Naive B cell (primary cell): ENCODE measurements at places on chromosomes 3 and 15. TPM values are rescaled to one million over a fixed set of nuclear protein-coding genes. Genes with fewer than 3 reads are reported as not detected.

DNA sequence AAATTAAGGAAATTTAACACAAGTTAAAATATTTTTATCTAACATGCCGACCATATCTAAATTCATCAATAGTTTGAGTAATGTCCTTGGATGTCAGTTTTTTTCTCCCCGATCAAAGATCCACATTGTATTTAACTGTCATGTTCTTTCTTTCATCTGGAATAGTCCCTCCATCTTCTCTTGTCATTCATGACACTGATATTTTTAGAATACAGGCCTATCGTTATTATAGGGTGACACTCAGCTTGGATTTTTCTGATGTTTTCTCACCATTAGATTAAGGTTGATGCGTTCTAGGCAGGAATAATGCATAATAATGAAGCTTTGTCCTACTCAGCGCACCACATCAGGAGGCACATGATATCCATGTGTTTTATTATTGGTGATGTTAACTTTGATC, 13.2 kb upstream of the PYGO1 start:
- H3K27ac ChIP-seq, result no peak overlapping the region
- peaks cover 8% of the 10 kb centered on the region for H3K27me3 ChIP-seq
- no peak overlapping the region for H3K4me3 ChIP-seq
- no peaks in the 10 kb centered on the region for H3K36me3 ChIP-seq
- no peaks in the 10 kb centered on the region for H3K4me1 ChIP-seq
- no peak for DNase-seq

- H3K4me1 ChIP-seq, result no peaks in the 10 kb centered on the region
- DNase-seq, result no peak
- H3K36me3 ChIP-seq, result peaks cover 9% of the 10 kb centered on the region
These were observed 43.3 kb downstream of the GABRB3 start for GRCh38 chr15:26729581-26729980.

DNA sequence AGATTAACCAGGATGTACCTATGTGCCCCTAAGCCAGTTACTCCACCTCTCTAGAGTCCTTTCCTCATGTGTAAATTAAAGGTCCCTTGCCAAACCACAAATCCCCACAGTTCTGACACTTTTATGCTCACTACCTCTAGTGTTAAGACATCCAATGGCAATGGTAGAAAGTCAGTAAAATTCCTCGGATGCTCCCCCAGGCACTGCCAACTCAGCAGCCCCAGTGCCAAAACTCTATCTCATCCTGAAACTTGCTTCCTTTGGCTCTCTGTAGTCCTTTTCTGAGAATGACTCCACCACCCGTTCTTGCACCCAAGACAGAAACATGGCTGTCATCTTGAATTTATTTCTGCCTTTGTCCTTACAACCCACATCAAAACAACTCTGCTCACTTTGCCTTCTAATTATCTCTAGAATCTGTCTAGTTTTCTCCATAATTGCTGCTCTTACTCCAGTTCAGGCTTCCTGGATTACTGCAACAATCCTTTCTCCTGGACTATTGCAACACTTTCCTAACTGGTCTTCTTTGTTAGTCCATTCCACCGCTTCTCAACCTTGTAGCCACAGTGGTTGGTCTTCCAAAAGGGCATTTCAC, 41.6 kb downstream of the MB21D2 start:
- no peaks in the 10 kb centered on the region for H3K36me3 ChIP-seq
- no peaks in the 10 kb centered on the region for H3K4me1 ChIP-seq
- no peak overlapping the region for H3K4me3 ChIP-seq
- no peak for DNase-seq

- H3K4me3 ChIP-seq, result no peak overlapping the region
- peaks cover 4% of the 10 kb centered on the region for H3K27me3 ChIP-seq
- no peaks in the 10 kb centered on the region for H3K4me1 ChIP-seq
- H3K27ac ChIP-seq, result no peak overlapping the region
- DNase-seq, result no peak
These were observed 91.9 kb upstream of the VGLL4 start for GRCh38 chr3:11735638-11736037.

DNA sequence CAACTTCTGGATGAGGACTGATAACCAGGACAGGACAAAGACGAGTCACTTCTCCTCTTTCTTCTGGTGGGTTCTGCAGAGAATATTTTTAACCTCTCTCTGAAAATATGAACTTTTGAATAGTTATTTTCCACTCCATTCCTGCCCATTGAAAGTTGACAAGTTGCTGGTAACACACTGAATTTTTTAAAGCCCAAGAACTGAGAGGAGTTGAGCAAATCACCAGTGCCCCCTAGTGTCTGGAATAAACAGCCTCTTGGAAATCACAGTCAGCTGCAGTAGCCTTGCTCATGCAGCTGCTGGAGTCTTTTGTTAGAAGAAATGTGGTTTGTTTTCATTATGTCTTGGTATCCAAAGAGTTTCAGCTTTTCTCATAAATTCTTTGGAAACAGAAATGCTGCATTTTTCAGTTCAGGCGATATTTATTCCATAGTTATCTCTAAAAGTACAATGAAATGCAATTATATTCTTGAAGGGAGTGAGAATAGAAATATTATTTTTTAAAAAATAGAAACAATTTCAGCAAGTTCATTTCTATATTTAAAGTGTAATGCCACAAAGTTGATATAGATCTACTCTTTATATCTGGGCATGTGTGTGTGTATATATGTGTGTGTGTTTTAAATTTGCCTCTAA, 741.0 kb upstream of the CBLB start:
- H3K36me3 ChIP-seq, result peaks cover 15% of the 10 kb centered on the region
- no peaks in the 10 kb centered on the region for H3K4me1 ChIP-seq
- H3K27ac ChIP-seq, result no peak overlapping the region
- no peaks in the 10 kb centered on the region for H3K27me3 ChIP-seq
- H3K4me3 ChIP-seq, result no peak overlapping the region
- DNase-seq, result peak; percentile 60

GRCh38 chr3:163196245-163196644, 1699.6 kb downstream of the OTOL1 start:
- H3K4me3 ChIP-seq, result no peak overlapping the region
- H3K36me3 ChIP-seq, result no peaks in the 10 kb centered on the region
- no peak overlapping the region for H3K27ac ChIP-seq
- no peaks in the 10 kb centered on the region for H3K27me3 ChIP-seq

DNA sequence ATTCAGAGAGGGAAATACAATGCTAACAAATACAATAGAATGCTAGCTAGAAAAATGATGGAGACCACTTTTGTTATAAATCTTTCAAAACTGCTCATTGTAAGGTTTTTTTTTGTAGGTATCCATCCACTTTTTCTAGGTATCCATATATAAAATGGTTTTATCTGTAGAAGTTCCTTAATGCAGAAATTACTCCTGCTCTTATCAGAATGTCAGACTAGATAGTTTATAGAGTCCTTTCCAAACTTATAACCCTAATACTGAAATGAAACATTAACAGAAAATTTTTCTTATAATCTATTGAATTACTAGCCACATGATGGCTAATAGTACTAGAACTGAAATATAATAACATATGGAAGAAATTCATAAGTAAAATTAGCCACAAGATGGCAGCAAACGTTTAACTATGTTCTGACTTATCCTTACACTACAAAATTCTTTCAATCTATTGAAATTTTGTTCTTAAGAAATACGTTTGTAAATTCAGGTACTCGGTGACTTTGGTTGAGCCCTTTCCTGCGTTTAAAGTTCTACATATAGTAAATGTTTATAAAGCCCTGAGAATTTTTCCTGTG, 58.5 kb downstream of the ECT2 start:
- H3K4me3 ChIP-seq, result no peak overlapping the region
- H3K27ac ChIP-seq, result no peak overlapping the region
- H3K36me3 ChIP-seq, result no peaks in the 10 kb centered on the region
- no peaks in the 10 kb centered on the region for H3K27me3 ChIP-seq
- no peaks in the 10 kb centered on the region for H3K4me1 ChIP-seq

DNA sequence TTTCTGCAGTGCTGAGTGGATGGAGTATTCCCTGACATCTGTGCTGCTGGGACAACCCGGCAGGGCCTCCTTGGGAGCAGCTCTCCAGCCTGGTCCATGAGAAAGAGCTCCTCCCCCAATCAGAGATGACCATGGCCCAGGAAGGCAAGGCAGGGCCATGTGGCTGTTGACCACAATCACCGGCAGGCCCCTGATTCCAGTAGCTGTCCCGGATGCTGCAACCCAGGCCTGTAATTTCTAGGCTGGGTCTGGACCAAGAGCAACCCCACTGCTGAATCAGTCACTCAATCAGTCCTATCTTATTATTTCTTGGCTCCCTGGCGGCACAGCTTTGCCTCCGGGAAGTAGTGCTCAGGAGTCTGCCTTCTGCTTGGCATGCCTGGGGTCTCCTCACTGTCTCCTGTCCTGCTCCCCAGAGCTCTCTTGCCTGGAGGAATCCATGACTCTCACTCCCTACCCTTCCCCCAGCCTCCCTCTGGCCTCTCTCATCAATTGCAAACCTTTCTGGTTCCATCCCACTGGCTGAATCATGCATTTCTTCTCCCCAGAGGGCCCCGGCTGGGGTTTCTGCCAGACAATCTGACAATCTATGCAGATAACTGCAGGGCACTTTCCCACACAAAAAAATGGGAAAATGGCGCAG, 32.6 kb upstream of the ITGA11 start:
- DNase-seq, result no peak
- H3K27me3 ChIP-seq, result peaks cover 5% of the 10 kb centered on the region
- H3K36me3 ChIP-seq, result no peaks in the 10 kb centered on the region
- H3K4me3 ChIP-seq, result no peak overlapping the region
- H3K4me1 ChIP-seq, result no peaks in the 10 kb centered on the region
- no peak overlapping the region for H3K27ac ChIP-seq

GRCh38 chr3:63975723-63976122, 47.6 kb downstream of the PSMD6 start:
- H3K36me3 ChIP-seq, result peaks cover 11% of the 10 kb centered on the region
- no peak overlapping the region for H3K4me3 ChIP-seq
- H3K4me1 ChIP-seq, result peaks cover 40% of the 10 kb centered on the region
- no peak overlapping the region for H3K27ac ChIP-seq
- no peak for DNase-seq
- no peaks in the 10 kb centered on the region for H3K27me3 ChIP-seq

- peaks cover 20% of the 10 kb centered on the region for H3K36me3 ChIP-seq
- peaks cover 19% of the 10 kb centered on the region for H3K27me3 ChIP-seq
- no peaks in the 10 kb centered on the region for H3K4me1 ChIP-seq
- H3K4me3 ChIP-seq, result no peak overlapping the region
- H3K27ac ChIP-seq, result no peak overlapping the region
These were observed 171.4 kb downstream of the CACNA1D start for GRCh38 chr3:53665608-53666425.

- peaks cover 46% of the 10 kb centered on the region for H3K4me1 ChIP-seq
- H3K4me3 ChIP-seq, result peak overlapping the region; percentile 90
- H3K27ac ChIP-seq, result peak overlapping the region; percentile 89
- H3K27me3 ChIP-seq, result no peaks in the 10 kb centered on the region
- H3K36me3 ChIP-seq, result peaks cover 15% of the 10 kb centered on the region
These were observed 694 bp downstream of the ABTB1 start for GRCh38 chr3:127673191-127674100.

- H3K4me3 ChIP-seq, result no peak overlapping the region
- DNase-seq, result peak; percentile 51
- H3K36me3 ChIP-seq, result no peaks in the 10 kb centered on the region
- peaks cover 18% of the 10 kb centered on the region for H3K4me1 ChIP-seq
- H3K27ac ChIP-seq, result no peak overlapping the region
- H3K27me3 ChIP-seq, result peaks cover 51% of the 10 kb centered on the region
These were observed 34.5 kb downstream of the PLA2G4D start for GRCh38 chr15:42059661-42060476.

DNA sequence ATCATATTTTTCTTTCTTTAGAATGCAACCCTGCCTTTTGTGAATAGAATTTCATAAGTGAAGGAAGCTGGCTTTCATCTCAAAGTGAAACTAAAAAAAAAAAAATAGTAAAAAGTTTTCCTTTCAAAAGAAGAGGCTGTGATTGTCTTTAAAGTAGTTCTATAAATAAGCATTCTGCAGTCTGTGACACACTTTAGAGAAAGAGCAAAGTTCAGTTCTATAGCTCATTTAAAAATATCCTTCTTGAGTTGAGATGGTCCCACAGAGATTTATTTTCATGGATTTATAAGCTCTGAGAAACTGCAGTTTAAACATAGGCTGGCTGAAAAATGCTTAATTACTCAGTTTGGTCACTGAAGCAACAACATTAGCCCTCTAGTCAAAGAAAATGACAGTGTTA, 36.1 kb upstream of the CNTN6 start:
- no peaks in the 10 kb centered on the region for H3K36me3 ChIP-seq
- no peaks in the 10 kb centered on the region for H3K27me3 ChIP-seq
- no peak for DNase-seq
- H3K4me3 ChIP-seq, result no peak overlapping the region
- H3K4me1 ChIP-seq, result no peaks in the 10 kb centered on the region

DNA sequence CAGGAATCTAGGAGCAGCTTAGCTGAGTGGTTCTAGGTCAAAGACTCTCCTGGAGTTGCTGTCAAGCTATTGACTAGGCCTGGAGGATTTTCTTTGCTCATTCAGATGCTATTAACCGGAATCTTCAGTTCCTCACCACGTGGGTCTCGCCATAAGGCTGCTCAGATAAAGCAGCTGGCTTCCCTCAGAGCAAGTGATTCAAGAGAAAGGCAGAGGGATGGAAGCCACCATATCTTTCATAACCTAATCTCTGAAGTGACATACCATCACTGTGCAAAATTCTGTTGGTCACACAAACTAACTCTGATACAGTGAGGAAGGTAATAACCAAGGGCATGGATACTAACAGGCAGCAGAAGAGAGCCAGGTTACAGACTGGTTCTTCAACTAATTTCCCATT, 72.7 kb upstream of the FLNB start:
- no peak overlapping the region for H3K4me3 ChIP-seq
- no peaks in the 10 kb centered on the region for H3K4me1 ChIP-seq
- peaks cover 7% of the 10 kb centered on the region for H3K36me3 ChIP-seq
- H3K27ac ChIP-seq, result peak overlapping the region; percentile 47
- H3K27me3 ChIP-seq, result no peaks in the 10 kb centered on the region

SLC2A2 gene
- polyA plus RNA-seq, result not detected

CADPS gene
- polyA plus RNA-seq, result not detected

ZIC4 gene
- polyA plus RNA-seq, result not detected

TRAT1 gene
- 0.26 TPM for polyA plus RNA-seq

NCKIPSD gene
- 8.2 TPM for polyA plus RNA-seq

CPA3 gene
- 0.28 TPM for polyA plus RNA-seq

NMNAT3 gene
- polyA plus RNA-seq, result 2.8 TPM

IL5RA gene
- polyA plus RNA-seq, result not detected
